ENCODE measurements at places on chromosomes 16 and 17.

GRCh38 chr16:27238016-27238587, 30.5 kb downstream of the NSMCE1 start:
- no peak for DNase-seq

DNA sequence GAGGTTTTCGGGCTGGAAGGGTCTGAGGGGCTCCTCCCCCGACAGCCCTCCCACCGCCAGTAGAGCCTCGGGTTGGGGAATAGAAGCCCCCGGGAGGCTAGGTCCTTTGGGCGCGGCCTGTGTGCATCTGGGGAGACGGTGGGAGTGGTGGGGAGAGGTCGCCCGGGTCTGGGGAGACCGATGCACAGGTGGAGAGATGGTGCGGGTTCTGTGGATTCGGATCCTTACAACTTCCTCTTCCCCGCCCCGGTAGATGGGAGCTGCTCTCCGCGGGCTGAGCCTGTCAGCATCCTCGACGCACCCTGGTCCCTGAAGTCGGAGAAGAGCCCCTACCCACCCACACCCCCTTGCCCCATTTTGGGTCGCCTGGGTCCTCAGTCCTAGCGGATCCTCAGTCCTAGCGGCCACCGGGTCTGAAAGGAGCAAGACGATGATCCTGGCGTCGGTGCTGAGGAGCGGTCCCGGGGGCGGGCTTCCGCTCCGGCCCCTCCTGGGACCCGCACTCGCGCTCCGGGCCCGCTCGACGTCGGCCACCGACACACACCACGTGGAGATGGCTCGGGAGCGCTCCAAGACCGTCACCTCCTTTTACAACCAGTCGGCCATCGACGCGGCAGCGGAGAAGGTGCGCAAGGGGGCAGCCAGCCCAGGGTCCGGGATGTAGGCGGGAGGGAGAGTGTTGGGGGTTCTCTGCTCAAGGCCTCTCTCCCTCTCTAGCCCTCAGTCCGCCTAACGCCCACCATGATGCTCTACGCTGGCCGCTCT, 790 bp downstream of the BCKDK start:
- no peak for DNase-seq

GRCh38 chr16:25796239-25796638, 104.5 kb downstream of the HS3ST4 start:
- DNase-seq, result no peak

DNA sequence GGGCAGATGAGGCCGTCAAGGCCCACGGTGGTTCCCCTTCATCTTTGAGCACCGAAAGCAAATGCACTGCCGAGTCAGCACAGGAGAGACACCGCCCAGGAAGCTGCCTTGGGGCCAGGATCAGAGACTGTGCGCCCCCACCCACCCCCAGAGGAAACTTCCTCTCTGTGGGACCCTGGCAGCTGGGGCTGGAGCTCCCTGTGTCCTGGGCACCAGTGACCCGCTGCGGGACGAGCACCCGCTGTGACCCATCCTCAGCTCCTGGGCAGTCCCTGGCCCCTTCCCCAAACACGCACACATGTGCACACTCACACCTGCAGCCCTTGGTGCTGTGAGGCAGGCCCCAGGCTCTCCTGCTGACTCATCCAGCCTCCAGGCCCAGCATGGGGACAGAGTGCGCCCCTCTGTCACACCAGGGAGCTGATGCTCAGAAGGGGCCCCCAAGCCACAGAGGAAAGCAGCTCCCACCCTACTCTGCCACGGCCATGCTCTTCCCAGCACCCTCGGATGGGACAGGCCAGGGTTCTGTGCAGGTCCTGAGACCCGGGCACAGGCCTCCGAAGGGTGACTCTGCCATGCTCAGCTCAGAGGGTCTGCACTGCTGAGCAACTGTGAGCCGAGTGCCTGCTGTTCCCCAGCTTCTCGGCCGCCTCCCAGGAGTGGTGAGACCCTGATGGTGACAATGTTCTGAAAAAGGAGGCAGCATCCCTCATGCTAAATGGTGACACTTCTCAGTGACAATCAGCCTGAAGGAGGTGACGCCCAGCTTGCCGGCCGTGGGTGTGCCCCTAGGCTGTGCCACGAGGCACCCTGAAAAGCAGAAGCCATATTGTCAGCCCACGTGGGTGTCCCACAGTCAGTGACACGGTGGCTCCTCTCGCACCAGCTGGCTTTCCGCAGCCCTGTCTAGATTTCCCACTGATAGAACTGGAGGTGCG, 3.6 kb downstream of the PIEZO1 start:
- DNase-seq, result no peak

DNA sequence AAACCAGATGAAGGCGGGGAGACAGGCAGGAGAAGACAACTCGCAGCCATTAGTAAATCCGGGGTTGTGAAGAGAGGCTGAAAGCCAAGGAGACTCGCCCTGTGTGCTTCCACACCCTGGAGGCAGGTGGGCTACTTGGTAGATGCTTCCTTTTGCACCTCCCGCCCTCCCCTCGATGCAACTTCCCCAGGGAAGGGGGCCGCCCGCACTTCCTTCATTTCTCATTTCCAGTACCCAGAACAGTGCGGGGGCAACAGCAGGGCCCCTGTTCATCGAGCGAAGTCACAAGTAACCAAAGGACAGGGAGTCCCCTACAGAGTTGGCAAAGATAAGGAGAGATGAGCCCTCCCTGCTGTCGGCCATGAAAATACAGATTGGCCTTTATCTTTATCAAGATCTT, 25.0 kb downstream of the CCDC40 start:
- no peak for DNase-seq

- no peak for DNase-seq
Observed at GRCh38 chr16:81586417-81586816, 141.8 kb downstream of the CMIP start.

Measured in H1 (cell line).